Activated CD8-positive, alpha-beta memory T cell treated with anti-CD3 and anti-CD28 coated beads, Interleukin-2, amount 10 ng/mL, durations not matched to agents 7 days and 5 days (primary cell): ENCODE measurements at places on chromosomes 12 and 14. TPM values are rescaled to one million over a fixed set of nuclear protein-coding genes. Genes with fewer than 3 reads are reported as not detected.

DNA sequence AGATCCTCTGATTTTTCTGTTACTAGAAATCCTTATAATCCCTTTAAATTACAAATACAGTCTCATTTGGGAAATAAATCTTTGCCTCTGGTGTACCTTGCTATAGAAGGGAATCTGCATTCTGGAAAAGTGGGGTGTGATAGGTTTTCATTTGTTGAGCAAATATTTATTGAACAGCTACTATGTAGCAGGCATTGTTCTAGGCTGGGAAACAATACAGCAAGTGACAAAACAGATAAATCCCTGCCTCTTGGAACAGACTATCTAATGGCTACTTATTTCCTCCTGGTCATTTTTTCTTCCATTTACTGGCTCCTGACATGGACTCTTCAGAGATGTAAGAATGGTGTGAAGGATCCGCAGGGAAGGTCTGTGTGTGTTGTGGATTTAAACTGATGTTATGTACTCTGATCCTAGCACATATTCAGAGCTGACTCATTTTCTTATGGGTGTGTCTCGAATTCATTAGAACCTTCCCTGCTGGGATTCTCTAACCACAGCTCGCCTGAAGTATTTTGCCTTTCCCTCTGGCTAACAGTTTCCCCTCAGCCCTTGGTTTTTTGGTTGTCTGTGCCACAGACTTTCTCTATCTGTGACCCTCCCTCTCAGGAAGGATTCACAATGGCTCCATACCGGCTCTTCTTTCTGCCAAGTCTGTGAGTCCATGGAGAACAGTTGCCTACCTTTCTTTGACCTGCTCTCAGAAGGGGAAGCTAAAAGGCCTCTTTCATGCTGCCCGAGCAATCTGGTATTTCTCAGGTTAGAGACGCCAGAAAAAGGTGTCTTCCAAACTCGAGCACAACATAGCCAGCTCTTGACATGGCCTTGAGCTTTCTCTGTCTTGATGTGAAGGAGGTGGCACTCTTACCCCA, 53.7 kb downstream of the TMTC2 start:
- no peak for DNase-seq

DNA sequence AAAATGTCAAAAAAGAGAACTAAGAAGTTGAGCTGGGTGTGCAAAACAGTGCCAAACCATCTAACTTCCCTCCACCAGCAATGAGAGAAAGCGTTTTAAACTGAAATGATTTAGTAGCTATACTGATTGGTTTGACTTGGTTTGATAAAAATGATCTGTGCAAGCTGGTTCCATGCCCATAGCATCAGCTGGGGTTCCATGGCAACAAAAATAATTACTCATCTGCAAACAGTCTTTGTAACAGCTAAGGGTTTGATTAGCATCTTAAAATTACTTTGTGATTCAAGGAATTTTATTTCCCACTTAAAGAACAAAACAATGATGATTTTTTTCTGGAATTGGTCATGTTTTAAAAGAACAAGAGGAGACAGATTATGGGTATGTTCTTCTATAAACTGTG, 15.0 kb upstream of the BICD1 start:
- no peak for DNase-seq

Gene ERH
- total RNA-seq: 348 TPM

DNA sequence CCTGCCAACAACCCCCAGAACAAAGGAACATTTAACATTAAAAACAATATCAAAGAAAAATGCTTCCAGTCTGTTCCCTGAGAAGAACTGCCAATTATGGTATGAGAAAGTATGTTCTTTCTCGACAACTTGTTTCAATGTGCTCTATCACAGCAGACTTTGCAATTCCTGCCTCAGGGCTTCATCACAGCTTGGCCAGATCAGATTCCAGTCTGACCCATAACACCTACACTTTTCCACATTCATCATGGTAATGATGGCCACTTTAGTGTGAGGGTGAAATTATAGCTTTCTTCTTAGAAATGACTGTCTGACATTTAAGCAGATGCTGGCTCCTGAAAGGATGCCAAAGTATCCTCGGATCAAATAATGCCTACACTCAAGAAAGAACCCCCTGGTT, 17.0 kb downstream of the NEK9 start:
- no peak for DNase-seq

Gene TSPAN19
- total RNA-seq: not detected

Gene TRIM9
- 0.56 TPM for total RNA-seq

Gene MANSC1
- not detected for total RNA-seq

DNA sequence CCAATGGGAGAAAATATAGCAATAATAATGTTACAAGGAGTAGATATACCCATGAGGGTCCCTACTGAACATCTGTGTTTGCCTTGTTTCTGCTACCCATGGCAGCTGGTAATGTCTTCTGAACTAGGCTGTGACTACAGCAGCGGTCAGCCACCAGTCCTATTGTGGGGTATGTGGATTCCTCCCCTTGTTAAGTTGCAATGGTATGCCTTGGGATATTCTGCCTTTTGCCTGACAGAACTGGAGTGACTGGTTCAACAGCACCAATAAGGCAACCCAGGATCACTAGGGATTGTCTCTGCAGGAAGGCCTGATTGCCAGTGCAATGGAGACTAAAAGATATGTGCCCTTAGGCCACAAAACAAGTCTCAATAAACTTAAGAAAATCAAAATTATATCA, 9.7 kb upstream of the ATL1 start:
- DNase-seq: no peak

DNA sequence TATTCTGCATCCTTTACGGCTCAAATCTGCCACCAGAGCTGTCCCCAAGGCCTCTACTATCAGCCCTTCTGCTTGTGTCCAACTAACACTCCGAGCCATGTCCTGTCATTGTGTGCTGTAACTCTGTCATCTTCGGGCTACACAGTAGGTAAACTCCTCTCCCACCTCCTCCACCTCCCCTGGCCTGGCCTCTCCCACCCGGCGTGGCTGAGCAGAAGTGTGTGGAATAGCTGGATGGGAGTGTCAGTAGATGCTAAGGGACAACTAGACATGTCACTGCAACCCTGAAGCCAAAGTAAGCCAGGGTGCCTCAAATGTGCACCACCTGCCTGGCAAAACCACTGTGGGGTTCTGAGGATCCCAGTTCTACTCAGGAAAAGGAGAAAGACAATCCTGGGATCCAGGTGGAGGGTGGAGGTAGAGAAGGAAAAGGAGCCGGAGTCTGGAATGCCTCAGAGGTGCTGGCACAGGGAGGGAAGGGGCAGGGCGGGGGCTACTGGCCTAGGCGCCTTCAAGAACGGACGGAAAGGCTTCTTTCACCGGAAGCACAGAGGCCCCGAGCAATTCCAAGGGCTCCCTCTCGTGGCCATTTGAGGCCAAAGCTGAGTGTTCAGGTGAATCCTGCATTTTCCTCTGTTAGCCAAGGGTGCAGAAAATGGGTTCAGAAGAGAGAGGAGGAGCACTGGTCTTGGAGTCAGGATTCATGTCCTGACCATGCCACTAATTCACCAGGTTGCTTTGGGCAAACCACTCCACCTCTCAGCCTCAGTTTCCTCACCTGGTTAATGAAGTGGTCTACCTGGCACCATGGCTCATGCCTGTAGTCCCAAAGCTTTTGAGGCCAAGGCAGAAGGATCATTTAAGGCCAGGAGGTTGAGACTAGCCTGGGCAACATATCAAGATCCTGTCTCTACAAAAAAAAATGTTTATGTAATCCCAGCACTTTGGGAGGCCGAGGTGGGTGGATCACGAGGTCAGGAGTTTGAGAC, 20.5 kb upstream of the FAM181A start:
- peak; percentile 83 for DNase-seq

GRCh38 chr12:82486524-82487235, 128.4 kb downstream of the METTL25 start:
- DNase-seq: no peak

Gene IL22
- 0.61 TPM for total RNA-seq

DNA sequence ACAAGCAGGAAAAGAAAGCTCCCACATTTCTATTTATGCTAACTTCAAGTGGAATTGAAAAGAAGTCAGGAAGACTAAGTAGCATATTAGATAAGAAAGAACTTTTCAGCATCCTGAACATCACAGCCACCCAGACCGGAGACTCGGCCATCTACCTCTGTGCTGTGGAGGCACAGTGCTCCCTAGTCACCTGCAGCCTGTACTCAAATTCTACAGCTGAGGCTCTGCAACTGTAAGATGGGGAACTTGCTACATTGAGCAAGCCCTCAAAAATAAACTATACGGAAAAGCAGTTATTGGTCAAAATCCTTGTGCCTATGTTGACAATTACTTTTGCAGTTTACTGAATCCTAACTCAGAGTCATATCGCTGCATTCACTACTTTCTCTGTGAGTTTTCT, 361.9 kb downstream of the DAD1 start:
- DNase-seq: no peak

DNA sequence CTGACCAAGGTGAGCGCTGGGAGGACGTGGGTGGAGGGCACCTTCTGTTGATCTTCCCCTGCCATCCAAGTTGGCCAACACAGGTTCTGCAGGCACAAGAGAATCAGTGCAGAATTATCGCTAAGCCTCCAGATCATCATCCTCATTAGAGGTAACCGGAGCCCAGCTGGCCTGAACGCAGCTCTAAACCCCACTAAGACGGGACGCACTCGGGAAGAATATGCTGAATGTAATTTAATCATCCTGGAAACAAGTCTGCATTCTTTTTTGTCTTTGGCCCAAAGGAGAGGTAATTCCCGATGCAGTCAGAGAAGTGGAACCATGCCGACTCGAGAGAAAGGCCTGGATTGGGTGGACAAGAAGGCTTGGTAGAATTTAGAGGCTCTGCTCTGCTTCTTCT, 111.0 kb upstream of the GSC start:
- DNase-seq: no peak

- no peak for DNase-seq
Observed at GRCh38 chr14:26175658-26176057, 422.2 kb downstream of the NOVA1 start.

GRCh38 chr14:48096897-48097296, 421.5 kb upstream of the MDGA2 start:
- no peak for DNase-seq

GRCh38 chr14:56494167-56494566, 85.4 kb upstream of the TMEM260 start:
- DNase-seq: no peak

GRCh38 chr14:88043529-88044443, 38.9 kb downstream of the GPR65 start:
- no peak for DNase-seq

GRCh38 chr12:113184098-113184899, 979 bp downstream of the DDX54 start:
- peak; percentile 88 for DNase-seq

GRCh38 chr14:63852271-63852816, 460 bp upstream of the SYNE2 start:
- DNase-seq: no peak

GRCh38 chr12:22242726-22243125, 91.8 kb downstream of the ST8SIA1 start:
- DNase-seq: no peak

- DNase-seq: no peak
Observed at GRCh38 chr12:128121424-128121823, 145.5 kb upstream of the TMEM132C start.

DNA sequence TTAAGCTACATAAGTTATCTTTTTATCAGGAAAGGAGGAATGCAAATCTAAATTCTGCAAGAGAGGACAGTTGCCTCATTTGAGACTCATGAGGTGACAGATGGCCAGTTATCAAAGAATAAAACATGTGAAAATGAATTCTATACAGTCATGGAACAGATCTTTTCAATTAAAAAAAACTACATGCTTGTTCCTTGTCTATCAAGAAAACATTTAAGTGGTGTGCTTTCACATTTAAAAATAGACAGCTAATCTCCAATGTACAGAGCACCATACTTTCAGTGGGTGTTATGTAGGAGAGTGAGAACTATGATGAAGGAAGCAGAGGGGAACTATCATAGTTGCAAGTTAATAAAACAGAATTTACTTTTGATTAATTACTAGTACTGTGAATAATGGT, 76.7 kb upstream of the TTC7B start:
- no peak for DNase-seq

Gene TEAD4
- 0.44 TPM for total RNA-seq

DNA sequence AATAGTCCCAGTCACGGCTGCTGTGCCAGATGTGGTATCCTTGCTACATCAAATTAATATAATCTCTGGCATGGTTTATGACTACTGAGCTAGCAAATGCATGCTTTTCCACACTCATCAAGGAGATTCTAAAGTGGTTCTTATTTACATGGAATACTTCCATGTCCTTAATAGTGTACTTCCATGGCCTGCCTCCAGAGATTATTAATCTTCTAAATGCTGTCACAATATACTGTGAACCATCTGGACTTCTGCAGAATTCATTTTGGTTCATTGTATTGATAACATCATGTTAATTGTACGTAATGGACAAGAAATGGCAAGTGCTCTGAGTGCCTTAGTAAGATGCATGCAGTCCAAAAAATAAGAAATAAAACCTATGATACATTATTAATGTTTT, 230.8 kb downstream of the NUAK1 start:
- DNase-seq: no peak

DNA sequence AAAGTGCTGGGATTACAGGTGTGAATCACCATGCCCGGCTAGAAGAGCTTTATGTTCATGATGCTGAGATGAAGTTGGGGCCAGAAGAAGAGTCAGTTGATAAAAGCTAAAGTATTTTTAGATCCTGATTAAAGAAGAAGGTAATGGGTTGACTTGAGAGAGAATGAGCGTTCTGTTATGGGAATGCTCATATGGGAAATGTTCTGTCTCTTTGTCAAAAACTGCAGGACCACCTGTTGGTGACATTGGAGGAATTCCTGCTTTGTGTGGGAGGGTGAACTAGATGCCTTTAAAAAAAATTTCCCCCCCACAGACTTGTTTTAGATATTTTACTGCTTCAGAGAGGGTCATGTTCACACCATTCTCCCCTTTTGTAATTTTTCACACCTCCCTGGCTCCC, 6.7 kb downstream of the WDR20 start:
- DNase-seq: no peak

Gene GPR68
- 48.0 TPM for total RNA-seq

GRCh38 chr12:28497889-28498411, 307.7 kb downstream of the CCDC91 start:
- DNase-seq: no peak

DNA sequence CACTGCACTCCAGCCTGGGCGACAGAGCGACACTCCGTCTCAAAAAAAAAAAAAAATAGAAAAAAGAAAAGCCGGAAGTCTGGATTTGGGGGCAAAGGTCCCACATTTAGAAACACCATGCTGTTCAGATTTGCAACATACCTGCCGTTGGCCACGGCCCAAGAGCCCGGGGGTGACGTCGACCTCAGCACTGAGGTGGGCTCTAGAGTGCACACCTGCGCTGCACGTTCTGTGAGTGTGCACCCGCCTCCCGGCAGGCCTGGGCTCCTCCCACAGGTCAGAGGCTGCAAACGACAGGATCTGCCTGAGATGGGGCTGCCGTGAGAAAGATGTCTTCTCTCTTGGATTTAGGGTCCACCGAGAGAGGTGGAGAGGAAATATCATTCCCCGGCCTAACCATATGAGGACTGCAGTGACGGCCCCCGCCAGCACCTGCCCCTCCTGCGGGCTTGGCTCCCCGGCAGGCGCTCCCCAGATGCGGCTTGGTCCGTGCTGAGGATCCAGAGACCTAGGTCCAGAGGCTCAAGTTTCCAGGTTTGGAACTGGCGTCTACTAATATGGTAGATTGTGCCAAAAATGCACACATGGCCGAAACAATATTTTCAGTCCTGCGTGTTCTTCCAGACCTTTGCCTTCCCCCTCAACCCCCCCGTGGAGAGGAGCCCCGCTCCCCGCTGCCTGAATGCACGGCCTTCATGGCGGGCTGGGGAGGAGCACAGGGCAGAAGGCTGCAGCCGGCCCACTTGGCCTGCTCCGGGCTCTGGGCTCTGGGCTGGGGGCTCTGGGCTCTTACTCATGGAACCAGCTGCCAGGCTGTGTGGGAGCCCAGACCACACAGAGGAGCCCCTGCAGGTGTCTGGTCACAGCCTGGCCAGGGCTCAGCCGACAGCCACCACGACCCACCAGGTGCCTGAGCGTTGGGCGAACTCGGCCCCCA, 58.8 kb upstream of the FBRSL1 start:
- no peak for DNase-seq

Gene FBLN5
- 0.73 TPM for total RNA-seq

Gene CLEC4C
- not detected for total RNA-seq
